ENCODE measurements at places on chromosomes 13 and 19.

DNA sequence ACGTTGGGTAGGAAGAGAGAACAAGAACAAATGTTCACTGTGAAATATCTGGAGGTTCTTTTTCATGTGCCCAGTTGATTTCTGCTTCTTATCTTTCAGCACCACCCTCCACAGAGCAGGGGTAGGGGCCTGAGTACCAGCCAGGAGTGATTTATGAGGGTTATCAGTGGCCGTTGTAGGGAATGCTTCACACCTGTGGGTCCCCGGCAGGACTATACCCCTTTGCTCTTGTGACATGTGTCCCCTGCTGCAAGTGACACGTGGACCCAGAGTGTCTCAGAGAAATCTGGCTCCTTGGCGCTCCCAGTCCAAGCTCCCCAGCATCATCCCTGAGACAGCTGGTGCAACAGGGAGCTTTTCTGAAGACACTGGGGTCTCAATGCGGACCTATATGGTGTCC is 29.7 kb downstream of the SIAH3 start:
- no peak for DNase-seq

DNA sequence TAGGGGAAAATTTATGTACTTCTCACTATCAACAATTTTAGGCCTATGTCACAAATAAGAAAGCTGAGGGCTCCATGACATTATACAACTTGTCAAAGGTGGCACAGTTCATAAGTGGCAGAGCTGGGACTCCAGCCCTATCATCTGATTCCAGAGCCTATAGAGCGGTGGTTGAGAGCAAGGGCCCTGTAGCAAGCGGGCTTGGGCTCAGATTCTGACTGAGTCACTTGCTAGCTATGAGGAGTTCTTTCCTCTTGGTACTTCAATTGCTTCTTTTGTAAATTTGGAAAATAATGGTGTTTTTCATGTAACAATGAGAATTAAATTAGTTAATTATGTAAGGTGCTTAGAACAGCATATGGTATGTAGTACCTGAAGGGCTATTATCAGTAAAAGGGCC is 28.7 kb upstream of the FAM216B start:
- DNase-seq = no peak

DNA sequence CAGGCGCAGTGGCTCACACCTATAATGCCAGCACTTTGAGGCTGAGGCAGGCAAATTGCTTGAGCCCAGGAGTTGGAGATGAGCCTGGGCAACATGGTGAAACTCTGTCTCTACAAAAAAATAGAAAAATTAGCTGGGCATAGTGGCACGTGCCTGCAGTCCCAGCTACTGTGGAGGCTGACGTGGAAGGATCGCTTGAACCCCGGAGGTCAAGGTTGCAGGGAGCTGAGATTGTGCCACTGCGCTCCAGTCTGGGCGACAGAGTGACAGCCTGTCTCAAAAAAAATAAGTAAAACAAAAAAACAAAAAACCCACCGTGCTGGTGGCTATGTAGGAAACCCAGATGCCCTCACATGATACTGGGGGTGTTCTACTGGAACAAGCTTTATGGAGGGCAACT is 16.4 kb downstream of the PHLDB3 start:
- DNase-seq = no peak

DNA sequence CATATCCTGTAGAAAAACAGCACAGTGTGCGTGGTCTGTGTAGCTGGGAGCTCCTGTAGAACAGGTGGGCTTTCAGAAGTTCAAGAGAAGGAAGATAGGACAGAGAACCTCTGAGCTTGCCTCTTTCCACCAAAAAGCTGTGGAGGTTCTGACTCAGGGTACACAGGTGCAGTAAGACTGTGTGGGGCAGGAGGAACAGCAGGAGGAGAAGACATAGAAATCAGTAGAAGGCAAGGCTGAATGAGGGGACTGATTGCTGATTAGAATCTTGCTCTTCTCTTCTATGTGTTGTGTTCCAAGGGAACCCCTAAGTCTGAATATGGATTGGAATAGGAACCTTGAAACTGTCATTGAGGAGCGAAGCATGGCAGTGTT is 122.7 kb downstream of the AKAP11 start:
- no peak for DNase-seq

DNA sequence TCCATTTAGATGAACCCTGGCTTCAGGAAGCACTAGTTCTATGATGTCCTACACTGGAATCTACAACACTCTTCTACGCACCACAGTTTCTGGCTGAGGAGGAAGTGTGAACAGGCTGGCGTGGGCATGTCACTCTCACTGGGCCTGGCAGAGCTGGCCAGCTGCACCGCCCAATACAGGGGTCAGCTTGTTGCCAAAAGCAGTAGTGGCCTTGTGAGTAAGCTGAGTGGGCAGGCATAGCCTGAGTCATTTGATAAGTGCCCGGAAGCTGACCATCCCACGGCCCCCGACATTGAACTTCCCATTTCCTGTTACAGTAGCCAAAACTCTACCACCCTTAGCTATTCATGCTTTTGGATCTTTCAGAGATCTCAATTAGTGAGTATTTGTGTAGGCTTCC is 240.9 kb upstream of the SERP2 start:
- DNase-seq = peak; percentile 86
